ENCODE measurements at places on chromosomes 5 and 9.
A peak's percentile ranks its signal among the peaks of the same experiment; 100 is the strongest.

GRCh38 chr5:134003817-134004625 lies 754 bp downstream of the VDAC1 start:
- peak; percentile 41 for DNase-seq

GRCh38 chr5:42612750-42613366 lies 143.8 kb upstream of the CCDC152 start:
- no peak for DNase-seq

GRCh38 chr5:83077662-83078261 lies 415 bp downstream of the XRCC4 start:
- peak; percentile 18 for DNase-seq

GRCh38 chr5:178221853-178222252 lies 10.7 kb downstream of the PHYKPL start:
- no peak for DNase-seq

DNA sequence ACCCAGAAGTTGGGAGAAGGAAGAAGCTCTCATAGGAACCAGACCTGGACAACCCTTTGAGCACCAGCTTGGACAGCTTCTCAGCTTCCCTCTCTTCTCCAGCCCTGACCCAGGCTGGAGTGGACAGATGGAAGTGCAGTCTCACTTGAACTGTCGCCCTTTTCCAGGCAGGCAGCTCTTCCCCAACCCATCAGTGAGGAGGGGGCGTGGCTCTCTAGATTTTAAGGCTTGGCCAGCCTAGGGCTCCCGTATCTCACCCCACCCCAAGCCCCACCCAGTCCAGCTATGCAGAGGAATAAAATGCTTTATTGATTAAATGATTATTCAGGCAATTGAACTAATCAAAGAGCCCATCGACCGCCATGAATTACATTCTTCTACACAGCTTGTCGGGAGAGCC lies 2.2 kb downstream of the PAX5 start:
- DNase-seq = no peak

DNA sequence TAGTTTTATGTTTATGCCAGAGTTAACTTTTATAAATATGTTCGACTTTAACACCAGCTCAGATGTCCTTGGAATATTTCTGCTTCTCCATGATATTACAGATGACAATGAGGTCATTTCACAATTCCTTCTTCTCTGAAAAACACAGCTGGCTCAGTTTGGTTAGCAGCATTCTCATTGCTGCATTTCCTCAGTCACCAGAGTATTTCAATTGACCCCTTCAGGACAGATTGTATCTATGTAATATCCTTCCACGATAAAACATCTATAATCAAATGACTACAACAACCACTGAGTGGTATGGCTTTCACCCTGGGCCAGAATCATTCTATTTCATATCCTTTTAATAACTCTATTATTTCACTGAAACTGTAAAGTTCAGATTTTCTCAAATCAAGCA lies 148.7 kb downstream of the OXCT1 start:
- DNase-seq = no peak

DNA sequence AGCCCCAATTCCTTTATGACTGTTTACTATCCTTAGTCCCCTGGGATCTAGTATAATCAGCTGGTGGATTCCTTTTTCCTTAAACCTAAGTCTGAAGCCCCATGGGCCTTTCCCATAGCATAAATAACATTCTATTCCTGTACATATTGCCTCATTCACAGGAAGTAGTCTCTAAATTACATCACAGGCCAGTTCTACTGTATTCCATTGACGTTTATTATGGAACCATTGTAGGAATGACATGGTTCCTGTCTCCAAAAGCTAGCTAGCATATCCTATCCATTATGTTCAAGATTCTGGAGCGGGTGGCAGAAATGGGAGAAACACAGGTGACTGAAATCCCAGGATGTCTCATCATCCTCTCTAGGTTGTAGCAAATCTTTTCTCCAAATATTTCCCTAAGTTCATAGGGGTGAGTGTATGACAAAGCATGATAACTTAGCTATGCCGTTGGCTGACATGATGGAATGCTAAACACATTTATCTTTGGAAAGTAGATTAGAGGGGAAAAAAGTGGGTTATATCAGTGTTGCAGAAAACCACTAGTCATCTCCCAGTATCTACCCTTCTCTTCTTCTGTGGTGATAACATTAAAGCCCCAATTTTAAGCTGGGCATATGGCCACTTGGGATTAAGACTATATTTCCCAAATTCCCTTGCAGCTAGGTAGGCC lies 140.1 kb downstream of the FGF1 start:
- DNase-seq = no peak

- no peak for DNase-seq
Observed at GRCh38 chr5:147819261-147819770, 12.2 kb downstream of the SPINK1 start.

- DNase-seq = peak; percentile 92
Observed at GRCh38 chr5:54517512-54518145, at the start of gene SNX18. Gene SNX18, plus strand, starts transcription at chr5:54517759. Its CDS starts 194 bp downstream, at chr5:54517953.

- DNase-seq = no peak
Observed at GRCh38 chr5:38534156-38534453, 22.3 kb downstream of the LIFR start.

GRCh38 chr9:4306066-4306776 lies 6.4 kb upstream of the GLIS3 start:
- peak; percentile 64 for DNase-seq

- DNase-seq = no peak
Observed at GRCh38 chr5:89596821-89597220, 713.8 kb upstream of the MEF2C start.

Data from activated CD4-positive, alpha-beta T cell treated with anti-CD3 and anti-CD28 coated beads, Interleukin-2, amount 50 U/mL, for 16 hours (primary cell).